Naive thymus-derived CD4-positive, alpha-beta T cell (primary cell): ENCODE measurements at places on chromosomes 16 and 17. TPM values are rescaled to one million over a fixed set of nuclear protein-coding genes. Genes with fewer than 3 reads are reported as not detected.

DNA sequence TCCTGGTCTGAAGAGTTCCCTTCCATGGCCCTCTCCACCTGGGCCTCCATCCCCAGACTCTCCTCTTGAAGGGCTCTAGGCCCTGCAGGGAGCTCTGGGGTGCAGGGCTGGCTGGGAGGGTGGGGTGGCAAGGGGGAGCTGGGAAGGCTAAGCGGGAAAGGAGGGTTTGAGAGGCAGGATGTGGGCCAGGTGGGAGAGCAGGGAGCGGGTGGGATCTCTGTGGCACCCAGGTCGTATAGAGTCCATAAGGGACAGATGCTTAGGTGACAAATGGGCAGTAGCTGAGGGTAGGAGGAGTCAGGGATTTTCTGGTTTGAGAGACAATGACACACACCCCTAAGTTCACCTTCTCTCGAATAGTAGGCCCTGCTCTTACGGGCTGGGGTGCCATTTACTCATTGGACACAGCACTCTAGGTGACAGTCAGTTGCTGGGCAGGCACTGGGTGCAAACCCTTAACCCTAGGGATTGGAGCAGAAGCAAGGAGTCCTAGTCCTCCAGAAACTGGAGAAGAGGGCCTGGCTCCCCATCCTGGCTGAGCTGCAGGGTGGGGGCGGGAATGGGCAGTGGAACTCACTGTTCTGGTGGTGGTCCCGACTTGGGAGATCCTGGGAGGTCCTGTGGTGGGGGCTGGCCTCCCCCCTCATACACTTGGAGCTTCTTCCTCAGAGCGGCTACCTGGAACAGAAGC, 15.3 kb downstream of the KIF18B start:
- no peak for DNase-seq

DNA sequence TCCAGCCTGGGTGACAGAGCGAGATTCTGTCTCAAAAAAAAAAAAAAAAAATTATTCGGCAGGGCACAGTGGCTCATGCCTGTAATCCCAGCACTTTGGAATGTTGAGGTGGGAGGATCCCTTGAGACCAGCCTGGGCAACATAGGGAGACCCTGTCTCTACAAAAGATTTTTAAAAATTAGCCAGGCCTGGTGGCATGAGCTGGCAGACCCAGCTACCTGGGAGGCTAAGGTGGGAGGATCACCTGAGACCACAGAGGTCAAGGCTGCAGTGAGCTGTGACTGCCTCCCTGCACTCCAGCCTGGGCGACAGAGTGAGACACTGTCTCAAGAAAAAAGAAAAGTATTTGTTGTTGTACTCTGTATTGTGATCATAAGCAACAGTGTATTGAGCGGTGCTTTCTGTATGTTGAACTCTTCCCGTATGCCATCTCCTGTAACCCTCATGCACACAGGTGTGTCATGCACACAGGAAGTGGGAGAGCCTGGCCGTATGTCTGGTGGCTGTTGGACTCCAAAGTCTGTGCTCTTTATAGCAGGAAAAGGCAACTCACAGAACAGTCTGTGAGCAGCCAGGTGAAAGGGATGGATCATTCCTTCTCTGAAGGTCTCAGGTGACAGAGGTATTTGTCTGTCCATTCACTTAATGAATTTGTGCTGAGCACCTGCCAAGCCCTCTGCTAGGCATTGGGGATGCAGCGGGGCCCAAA, 17.1 kb downstream of the CDH1 start:
- DNase-seq, result no peak

GRCh38 chr17:57553991-57554825, 190.9 kb downstream of the CCDC182 start:
- no peak for DNase-seq

SLC5A11 gene
- 0.15 and 0.56 TPM in 2 replicates for total RNA-seq

GRCh38 chr17:17767154-17767869, 69.5 kb downstream of the SREBF1 start:
- DNase-seq, result no peak

GRCh38 chr17:78323826-78324390, 36.0 kb downstream of the SOCS3 start:
- no peak for DNase-seq

DNAH2 gene
- not detected for total RNA-seq

CHST4 gene
- total RNA-seq, result not detected

- no peak for DNase-seq
These were observed 422.8 kb downstream of the RBFOX1 start for GRCh38 chr16:7755347-7755882.

OMG gene
- 0.41 and 0.53 TPM in 2 replicates for total RNA-seq

KRTAP2-1 gene
- not detected for total RNA-seq

DNA sequence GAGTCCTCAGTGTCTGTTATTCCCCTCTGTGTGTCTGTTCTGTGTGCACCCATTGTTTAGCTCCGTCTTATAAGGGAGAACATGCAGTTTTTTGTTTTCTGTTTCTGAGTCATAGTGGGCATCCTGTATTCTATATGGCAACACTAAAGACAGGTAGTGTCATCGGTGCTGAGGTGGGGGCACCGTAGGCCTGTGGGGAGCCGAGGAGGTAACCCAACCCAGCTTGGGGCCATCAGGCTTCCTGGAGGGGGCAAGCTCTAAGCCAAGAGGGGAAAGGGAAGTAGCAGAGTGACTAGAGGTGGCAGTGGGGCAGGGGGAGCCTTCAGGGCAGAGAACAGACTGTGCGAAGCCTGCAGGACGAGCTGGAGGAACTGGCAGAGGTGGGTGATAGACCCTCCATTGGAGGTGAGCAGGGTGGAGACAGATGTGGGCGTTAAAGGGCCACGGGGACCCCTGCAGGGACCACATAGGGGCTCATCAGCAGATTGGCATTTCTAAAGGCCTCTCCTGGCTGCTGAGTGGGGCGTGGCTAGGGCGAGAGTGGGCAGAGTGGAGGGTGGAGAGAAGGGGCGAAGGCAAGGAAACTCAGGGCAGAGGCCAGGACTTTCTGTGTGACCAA, 36.5 kb downstream of the CPNE2 start:
- peak; percentile 26 for DNase-seq

CCL22 gene
- total RNA-seq, result 0.15 and 0.41 TPM in 2 replicates

DYNLRB2 gene
- total RNA-seq, result not detected

GRCh38 chr17:50564916-50565315, 4.4 kb downstream of the CACNA1G start:
- no peak for DNase-seq

SLC6A2 gene
- not detected for total RNA-seq

DNA sequence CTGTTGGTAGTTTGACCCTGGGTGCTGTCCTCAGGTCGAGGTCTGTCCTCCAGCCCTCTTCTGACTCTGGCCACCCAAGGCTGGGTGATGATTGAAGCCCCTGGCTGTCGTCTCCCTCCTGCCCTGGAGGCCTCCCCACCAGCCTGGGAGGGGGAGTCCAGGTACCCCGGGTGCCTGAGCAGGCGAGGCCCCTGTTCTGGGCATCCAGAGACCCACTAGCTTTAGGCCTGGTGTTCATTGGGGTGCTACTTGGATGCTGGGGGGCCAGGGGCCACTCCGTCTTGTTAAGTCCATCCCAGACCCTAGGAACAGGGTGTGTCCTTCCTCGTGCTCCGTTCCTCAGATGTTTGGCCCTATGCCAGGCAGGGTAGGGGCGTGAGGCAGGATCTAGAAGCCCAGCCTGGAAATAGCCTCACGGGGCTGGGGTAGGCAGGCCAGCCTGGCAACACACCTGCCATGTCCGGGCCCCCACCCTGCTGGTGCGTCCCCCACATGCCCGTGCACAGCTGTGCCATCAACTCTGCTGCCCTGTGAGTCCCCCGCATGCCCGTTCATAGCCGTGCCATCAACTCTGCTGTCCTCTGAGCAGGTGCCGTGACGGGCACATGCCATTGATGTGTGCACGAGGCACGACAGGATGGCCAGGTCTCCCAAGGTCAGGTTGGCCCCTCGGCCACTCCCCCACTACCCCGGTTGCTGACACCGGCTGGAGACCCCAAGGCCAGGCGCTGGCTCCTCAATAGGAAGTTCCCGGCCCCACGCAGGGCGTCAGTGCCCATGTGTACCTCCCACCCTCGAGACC, 36.9 kb downstream of the GINS2 start:
- no peak for DNase-seq

DNA sequence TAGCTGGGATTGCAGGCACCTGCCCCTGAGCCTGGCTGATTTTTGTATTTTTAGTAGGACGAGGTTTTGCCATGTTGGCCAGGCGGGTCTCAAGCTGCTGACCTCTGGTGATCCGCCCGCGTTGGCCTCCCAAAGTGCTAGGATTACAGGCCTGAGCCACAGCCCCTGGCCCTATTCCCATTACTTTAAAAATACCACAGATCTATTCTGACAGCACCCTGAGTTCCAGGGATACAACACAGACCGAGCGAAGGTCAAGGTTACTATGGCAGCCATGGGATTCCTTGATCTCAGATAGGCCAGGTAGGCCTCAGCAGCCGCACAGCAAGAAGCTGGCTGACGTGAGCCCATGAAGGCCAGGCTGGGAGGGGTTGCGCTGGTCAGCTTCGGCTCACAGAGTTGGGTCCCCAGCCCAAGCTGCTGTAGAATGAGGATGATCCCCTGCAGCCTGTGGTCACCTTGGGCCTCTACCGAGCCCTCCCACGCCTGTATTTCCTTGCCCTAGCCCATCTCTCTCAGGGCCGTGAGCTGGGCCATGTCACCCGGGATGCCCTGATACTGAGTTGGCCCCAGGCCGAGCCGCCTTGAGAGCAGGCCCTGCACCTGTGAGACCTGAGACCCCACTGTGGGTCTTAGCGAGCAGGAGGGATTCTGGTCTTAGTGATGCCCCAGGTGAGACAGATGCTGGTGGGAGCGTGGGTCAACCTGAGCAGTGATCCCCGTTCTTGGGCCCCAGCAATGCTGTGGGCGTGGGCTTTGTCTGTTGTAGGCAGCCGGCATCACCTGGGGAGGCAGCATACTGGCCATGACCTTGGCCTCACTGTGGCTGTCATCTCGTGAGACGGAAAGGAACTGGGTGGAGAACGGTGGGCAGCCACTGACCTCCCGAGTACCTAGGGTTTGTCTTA, 16.9 kb upstream of the RNF213 start:
- DNase-seq, result no peak

GRCh38 chr16:47571049-47571448, 109.9 kb downstream of the PHKB start:
- no peak for DNase-seq

CSH1 gene
- total RNA-seq, result not detected

DNA sequence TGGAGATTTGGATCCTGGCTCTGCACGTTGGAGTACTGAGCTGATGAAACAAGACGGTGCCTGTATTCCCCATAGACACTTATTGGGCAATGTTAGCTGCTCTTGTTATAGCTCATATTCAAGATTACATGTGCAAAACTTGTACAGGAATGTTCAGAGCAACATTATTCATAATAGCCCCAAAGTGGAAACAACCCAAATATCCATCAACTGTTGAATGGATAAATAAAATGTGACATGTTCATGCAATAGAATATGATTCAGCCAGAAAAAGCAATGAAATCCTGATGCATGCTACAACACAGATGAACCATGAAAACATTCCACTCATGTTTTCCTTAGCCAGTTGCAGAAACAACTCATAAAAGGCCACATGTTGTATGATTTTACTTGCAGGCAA, 5.7 kb upstream of the SDR42E1 start:
- no peak for DNase-seq

DNA sequence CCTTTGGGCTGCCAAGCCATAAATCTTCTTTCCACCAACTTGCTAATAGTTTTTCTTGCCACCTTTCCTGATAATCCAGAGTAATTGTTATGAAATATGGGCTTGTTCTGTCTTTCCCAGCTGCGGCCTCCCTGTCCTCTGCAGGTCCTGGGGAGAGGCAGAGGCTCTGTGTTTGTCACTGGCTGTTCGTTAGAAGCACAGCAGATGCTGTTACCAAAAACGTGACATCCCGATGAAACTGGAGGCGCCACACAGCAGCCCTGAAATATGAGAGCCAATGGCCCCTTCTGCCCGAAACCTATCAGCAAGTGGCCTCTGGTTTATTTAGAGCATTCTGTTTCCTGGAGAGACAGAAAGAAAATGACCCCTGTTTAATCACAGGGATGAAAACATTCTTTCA, 115.1 kb upstream of the ANKFN1 start:
- DNase-seq, result no peak

GRCh38 chr16:57607676-57608461, 20.6 kb upstream of the ADGRG1 start:
- no peak for DNase-seq

GRCh38 chr17:29619251-29619650, 3.5 kb downstream of the CORO6 start:
- no peak for DNase-seq

DNA sequence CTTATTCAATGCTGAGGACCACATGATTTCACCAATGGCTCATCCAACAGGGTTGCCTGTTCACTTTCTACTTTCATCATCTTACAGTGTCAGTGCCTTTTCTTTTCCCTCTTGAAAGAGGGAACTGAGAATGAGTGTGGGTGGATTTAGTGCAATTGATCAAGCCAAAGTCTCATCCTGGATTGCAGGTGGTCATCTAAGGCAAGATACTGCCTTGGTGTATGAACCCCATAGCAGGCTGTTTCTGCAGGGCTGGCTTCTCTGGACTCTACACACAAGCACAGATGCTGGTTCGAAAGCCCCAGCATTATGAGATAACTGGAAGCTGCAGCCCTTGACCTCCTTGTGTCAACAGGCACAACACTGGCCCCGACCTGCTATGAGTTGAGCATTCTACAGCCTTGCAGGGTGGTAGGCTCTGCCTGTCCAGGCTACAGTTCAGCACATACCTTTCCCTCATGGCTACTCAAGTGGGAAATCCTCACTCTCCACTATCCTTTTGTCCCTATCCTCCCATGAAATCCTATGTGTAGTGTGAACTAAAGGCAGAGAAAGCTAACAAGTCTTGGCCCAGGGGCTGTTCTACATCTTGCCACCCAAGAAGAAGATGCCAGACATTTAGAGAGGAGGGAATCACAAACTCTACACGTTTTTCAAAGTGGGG, 358.7 kb downstream of the SLC39A11 start:
- DNase-seq, result no peak

GRCh38 chr17:1005361-1005946, 8.5 kb downstream of the TIMM22 start:
- no peak for DNase-seq

GRCh38 chr17:30352240-30352814, 18.5 kb upstream of the TMIGD1 start:
- no peak for DNase-seq

DNA sequence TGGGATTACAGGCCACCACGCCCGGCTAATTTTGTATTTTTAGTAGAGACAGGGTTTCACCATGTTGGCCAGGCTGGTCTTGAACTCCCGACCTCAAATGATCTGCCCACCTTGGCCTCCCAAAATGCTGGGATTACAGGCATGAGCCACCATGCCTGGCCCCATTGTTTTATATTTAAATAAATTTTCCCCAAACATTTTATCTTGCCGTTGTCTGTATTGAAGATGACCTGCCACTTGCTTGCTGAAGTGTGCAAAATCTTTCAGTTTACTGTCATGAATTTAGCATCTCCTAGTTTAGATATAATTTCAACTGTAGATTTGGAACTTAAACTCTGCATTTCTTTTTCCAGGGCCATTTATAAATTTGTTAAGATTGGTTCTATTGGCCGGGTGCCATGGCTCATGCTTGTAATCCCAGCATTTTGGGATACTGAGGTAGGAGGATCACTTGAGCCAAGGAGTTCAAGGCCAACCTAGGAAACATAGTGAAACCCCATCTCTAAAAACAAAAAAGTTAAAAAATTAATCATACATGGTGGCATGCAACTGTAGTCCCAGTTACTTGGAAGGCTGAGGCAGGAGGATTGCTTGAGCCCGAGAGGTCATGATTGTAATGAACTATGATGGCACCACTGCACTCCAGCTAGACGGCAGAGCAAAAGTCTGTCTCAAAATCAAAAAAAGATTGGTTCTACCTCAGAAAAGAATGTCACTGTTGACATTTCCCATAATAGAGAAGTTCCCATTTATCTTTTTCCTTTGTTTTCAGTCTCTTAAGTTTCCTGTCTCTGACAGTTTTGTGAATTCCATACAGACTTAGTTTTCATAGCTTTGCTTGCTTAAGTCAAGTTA, 84.4 kb downstream of the VMP1 start:
- no peak for DNase-seq

GRCh38 chr16:56111100-56111499, 80.2 kb upstream of the GNAO1 start:
- no peak for DNase-seq
